Fibroblast of the aortic adventitia (primary cell): ENCODE measurements at places on chromosomes 7 and 10.

DNA sequence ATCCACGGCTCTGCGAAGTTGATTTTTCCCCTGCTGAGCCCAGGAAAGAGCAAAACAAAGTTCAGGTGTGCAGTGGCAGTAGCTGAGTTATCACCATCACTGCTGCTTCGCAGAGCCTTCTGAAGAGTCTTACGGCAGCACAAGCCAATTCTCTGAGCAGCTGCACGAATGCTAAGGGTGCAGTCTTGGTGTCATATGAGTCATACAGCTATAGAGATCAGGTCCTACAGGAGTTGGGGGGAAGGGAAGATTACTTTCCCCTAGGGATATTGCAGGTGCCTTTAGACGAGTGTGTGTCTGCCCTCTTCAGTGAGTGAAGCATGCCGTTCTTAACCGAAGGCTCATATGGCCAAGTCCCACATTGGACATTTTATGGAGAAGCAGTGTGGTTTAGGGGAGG, 227.8 kb downstream of the CELF2 start:
- no peak for DNase-seq

- peak; percentile 82 for DNase-seq
Measured at GRCh38 chr10:74113546-74113945, 37.1 kb downstream of the AP3M1 start.

GRCh38 chr7:98125759-98126158, 19.1 kb downstream of the LMTK2 start:
- DNase-seq, result no peak

GRCh38 chr7:102066476-102066875, 220.2 kb upstream of the SH2B2 start:
- no peak for DNase-seq

- DNase-seq, result no peak
Measured at GRCh38 chr10:92999191-92999590, 61.4 kb upstream of the CYP26C1 start.

DNA sequence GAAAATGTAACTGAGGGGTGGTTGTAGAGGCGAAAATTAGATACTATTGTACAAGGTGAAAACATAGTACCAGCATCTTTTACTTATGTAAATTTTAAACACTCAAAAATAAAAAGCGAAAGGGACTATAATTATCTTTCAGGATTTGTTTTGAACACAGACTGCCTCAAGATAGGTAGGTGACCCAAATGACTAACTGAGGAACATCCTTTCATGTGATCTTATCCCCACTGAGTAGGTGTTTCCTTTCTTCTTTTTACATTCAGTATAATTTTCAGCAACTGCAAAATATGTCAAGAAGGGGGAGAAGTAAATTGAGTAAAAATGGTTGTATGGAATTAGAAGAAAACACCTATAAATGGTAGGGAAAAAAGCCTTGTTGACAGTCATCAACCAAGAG, 236.7 kb downstream of the PHF14 start:
- no peak for DNase-seq

- no peak for DNase-seq
Measured at GRCh38 chr10:99979066-99979685, 30.6 kb downstream of the DNMBP start.

GRCh38 chr10:45377858-45378257, 3.8 kb downstream of the ALOX5 start:
- no peak for DNase-seq

DNA sequence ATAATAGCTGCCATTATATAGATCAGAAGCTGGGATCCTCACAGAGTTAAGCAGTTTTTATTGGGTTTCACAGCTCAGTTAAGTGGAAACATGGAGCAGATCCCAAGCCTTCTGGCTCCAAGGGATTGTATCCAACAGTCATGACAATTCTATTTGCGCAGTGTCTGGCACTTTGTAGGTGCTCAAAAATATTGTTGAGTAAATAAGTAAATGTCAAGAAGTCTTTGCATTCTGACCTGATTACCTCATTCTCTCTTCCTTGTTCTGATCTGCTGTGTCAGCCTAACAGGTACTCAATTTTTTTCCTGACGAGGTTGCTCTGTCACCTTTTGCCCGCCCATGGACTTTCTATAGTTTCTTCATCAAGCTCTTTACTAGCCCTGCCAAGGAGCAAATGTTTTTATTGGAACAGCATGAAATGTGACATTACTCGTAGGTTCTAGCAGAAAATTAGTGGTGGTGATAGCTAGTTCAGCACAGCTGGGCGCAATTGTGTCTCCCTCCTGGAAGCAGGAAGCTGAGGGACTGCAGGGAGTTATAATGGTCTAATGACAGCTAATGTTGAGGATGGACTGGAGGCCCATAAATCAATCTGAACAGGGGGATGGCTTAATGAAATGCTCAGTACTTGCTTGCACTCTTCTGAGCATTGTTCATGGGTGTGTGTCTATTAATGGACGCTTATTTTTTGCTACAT, 680.2 kb downstream of the CCSER2 start:
- DNase-seq, result no peak

GRCh38 chr7:3544202-3544601, 243.2 kb downstream of the SDK1 start:
- DNase-seq, result no peak

DNA sequence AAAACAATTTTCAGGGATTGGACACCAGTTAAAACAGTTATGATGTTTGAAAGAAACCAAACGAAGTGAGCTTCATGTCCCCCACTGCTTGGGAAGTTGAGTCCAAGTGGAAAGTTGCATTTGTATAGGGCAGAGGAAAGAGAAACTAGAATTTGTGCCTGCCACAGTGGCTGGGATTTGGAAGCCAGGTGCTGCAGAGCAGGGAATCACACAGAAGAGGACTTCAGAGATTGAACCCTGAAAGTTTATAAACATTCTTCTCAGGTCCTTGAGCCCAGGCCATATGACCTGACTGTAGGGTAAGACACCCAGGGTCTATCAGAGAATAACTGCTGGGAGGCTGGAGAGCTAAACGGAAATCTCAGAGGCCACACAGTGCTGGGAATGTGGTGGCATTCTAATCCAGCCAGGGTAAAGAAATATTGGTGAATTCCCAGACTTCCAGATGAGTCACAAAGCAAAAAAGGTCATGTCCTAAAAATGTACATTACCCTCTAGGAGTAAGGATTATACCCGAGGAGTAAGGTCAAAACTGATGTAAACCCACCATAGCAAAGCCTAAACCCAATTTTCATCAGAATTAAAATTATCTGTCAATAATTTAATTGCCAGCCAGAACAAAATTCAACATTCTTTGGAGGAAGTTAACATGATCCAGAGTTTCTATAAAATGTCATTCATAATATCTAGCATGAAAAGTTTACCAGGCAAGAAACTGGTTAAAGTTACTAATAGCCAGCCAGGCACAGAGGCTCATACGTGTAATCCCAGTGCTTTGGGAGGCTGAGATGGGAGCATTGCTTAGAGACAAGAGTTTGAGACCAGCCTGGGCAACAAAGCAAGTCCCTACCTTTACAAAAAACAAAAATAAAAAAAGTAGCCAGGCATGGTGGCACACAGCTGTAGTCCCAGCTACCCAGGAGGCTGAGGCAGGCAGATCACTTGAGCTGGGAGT, 31.2 kb downstream of the TOMM7 start:
- DNase-seq, result peak; percentile 35

GRCh38 chr7:131100357-131101054, 227.2 kb upstream of the MKLN1 start:
- no peak for DNase-seq

- peak; percentile 79 for DNase-seq
Measured at GRCh38 chr7:43674559-43675436, 54.5 kb downstream of the COA1 start.

DNA sequence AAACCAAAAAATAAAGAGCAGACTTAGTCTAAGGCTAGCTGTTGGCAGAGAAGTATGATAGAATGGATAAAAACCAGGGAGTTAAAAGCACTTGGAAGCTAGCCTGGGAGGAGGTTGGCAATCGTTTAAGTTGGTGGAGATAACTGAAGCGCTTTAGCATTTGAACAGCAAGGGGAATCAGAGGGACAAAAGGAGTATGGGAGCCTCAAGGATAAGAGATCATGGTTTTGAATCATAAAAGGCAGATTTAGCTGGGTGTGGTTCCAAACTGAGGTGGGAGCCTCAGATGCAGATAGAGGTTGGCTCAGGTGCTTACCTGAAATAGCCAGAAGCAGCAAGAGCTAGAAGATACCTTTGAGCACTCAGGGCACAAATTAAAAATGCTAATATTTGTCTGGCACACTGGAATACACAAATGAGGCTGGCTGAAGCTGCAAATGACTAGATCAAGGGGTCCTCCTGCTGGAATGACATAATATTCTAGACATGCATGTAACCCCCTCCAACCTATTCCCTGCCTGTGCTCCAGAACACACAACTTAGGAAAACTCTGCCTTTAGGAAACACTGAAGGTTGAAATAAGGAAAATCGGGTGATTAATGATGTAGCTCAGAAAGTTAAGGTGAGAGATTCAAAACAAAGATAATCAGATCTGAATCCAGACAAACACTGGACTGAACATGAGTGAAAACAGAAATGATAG, 372.3 kb upstream of the LRRN3 start:
- no peak for DNase-seq

DNA sequence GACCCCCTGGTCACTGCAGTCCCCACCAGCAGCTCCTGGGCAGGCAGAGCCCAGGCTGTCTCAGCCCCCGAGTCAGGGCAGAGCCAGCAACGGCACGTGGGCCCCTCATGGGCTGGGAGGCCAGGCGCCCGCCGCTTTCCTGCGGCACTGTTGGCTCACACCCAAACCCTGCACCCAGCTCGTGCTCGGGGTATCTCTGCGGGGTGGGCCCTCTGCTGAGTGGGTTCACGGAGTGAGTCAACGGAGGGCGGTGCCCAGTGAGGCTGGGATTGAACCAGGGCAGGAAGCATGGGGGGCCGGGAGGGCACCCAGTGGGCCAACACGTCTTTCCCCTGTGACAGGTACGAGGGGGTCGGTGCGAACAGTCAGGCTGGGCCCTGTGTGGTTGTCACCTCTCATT, 28.9 kb downstream of the ADAP1 start:
- DNase-seq, result no peak

- DNase-seq, result peak; percentile 45
Measured at GRCh38 chr7:108629651-108630400, 60.2 kb downstream of the DNAJB9 start.

GRCh38 chr7:99990460-99990852, 14.6 kb upstream of the AZGP1 start:
- no peak for DNase-seq
